GF-D8 (cell line): ENCODE measurements at places on chromosomes 7 and 10.

- DNase-seq, result no peak
Measured at GRCh38 chr7:72751978-72752377, 76.0 kb downstream of the TYW1B start.

DNA sequence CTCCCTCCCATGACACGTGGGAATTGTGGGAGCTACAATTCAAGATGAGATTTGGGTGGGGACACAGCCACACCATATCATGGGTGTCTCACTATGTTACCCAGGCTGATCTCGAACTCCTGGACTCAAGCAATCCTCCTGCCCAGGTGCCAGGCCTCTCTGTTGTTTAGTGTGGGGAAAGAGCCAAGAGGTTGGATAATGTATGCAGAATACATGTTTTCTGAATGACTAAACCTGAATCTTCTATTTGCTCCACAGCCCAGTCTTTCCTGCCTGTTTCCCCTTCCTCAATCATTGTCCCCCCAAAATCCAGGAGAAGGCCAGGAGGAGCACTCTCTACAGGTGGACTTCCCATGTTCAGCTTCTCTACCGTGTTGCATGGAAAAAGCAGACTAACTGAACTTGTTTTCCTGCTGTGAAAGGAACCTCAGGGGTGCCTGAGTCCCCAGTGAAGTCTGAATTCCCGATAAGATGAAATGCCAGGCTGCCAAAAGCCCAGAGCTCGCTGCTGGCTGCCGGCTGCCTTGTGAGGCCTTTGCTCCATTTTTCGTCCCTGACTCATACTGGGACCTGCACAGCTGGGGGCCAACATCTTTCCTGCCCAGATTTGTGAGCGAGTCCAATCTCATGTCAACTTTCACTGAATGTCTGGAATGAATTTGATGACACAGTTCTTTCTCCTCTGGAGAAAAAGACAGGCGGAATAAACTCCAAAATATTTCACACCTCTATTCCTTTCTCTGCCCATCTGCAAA, 588.0 kb downstream of the CALN1 start:
- no peak for DNase-seq

- DNase-seq, result no peak
Measured at GRCh38 chr10:10431422-10432066, 586.1 kb upstream of the CELF2 start.

GRCh38 chr7:134724606-134725005, 54.8 kb upstream of the CALD1 start:
- no peak for DNase-seq

DNA sequence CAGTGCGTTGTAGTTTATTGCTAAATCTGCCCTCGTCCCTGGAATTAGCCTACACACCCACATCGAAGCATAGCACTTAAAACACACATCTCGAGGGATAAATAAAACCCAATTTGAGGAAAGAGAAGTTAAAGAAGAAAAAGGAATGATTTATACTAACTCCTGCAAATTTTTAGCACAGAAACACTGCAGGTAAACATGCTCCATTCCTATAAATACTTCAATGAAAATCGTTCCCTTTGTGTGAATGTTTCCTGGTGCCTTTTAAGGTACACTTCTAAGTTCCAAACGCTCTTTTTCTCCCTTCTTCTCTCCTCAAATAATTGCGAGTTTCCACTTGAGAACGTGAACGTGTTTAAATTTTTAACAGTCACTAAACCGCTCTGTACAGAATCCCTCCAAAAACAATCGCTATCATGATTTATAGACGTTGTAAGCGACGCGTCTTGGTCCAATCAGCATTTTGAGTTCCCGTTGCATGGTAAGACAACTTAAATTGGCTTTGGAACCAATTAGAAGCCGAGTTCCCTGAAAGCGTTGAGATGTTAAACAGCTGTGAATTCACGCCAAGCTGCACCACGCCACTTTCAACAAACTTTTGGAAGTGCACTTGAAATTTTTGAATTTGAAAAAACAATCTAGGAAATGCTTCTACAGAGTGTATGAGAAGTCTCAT, 12.5 kb upstream of the EBLN1 start:
- no peak for DNase-seq

DNA sequence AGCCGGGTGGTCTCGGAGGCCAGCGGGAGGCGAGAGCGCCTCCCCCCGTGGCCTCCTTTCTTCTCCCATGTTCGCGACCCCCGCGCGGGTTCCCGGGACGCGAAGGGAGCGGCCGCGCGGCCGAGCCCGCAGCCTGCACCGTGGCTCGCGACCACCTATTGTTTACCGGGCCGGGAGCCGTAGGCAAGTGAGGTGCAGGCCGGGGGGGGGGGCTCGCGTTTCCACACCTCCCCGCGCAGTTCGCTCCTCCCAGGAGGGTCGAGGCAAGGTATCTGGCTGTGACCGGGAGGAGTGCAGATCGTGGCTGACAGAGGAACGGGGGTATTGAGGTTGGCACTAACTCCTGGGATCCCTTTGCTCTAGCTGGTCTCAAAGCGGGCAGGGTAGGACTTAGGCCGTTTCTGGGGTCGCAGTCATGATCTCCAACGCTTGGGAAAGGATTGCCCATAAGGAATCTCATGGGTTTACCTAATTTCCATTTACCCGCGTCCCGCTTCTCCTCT, 734 bp downstream of the PTPN12 start:
- no peak for DNase-seq

GRCh38 chr7:16399916-16400892, 21.1 kb downstream of the CRPPA start:
- DNase-seq, result no peak

GRCh38 chr10:113007343-113007771, 57.3 kb downstream of the TCF7L2 start:
- no peak for DNase-seq

- DNase-seq, result no peak
Measured at GRCh38 chr7:4725850-4726450, 43.9 kb downstream of the FOXK1 start.

DNA sequence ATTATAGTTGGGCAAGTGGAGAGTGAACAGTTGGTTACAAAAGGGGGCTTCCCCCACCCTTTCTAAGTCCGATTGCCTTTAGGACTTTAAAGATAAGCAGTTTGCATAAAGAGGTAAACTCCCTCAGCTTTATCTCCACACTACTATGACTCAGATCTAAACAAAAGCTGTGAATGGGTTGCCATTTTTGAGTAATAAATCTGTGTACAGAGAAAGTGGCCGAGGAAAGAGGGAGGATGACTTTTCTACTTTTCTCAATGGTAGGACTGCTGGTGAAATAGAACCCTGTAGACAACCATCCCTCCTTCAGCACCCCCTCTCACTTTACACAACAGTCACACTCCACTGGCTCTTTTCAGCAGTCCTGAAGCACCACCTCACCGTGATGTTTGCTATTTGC, 71.2 kb downstream of the DNMBP start:
- DNase-seq, result no peak

DNA sequence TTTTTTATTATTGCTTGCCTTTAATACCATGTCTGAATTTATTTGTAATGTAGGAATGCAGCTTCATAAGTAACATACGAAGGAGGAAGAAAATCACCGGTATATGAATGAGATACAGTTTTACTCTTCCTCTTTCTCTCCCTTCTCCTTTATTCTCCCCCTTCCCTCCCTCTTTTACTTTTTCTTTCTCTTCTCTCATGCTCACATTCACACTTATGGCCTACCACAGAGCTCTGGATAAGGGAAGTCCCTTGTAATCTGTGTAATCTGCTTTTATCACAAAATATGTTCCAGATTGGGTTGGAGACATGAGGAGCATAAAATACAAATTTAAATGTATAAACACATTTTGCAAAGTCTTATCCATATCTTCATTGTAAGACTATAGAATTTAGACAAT, 59.4 kb downstream of the MDFIC start:
- DNase-seq, result no peak

- no peak for DNase-seq
Measured at GRCh38 chr10:79374312-79375191, 27.3 kb downstream of the PPIF start.

GRCh38 chr7:93014410-93014809, 103.4 kb downstream of the SAMD9 start:
- DNase-seq, result no peak

DNA sequence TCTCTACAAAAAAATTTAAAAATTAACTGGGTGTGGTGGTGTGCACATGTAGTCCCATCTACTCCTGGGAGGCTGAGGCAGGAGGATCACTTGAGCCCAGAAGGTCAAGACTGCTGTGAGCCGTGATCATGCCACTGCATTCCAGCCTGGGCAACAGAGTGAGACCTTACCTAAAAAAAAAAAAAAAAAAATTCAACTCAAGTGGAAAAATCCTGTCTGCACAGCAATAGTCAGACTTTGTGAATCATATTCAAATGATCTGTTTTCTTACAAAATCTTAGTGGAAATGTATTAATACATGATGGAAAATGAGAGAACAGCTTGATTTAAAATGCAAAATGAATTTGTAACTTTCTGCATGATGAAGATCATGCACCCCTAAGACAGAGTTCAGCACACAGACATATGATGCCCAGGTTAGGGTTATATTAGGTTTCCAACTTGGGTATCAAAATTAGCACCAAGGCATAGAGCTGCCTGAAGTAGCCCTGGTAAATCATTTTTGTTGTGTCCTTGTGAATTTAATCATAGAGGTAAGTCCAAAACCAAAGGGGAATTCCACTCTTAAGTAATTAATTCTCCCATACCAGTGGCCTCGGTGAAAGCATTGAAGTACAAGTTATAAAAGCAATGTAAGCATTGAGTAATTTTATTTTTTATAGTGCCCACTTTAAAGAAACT, 93.8 kb downstream of the ADD3 start:
- no peak for DNase-seq

DNA sequence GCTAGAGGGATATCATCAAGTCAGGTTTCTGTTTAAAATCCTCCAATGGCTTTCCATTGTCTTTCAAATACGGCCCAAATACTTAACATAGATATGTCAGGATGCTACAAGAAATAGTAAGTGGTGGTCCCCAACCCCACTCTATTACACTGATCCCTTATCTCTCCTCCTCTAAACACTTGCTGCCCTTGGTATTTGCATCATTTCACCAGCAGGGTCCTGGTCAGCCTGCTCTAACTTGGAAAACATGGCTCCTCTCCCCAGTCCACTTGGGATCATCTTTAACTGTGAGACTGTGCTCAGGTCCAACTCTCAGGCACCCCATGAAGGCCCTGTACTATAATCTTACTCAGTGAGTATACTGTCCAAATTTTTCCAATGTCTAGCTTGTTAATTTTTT, 53.8 kb upstream of the GSAP start:
- no peak for DNase-seq
